ENCODE measurements at places on chromosomes 5 and 9.

GRCh38 chr5:34915856-34916192, 313 bp downstream of the BRIX1 start:
- DNase-seq: no peak

DNA sequence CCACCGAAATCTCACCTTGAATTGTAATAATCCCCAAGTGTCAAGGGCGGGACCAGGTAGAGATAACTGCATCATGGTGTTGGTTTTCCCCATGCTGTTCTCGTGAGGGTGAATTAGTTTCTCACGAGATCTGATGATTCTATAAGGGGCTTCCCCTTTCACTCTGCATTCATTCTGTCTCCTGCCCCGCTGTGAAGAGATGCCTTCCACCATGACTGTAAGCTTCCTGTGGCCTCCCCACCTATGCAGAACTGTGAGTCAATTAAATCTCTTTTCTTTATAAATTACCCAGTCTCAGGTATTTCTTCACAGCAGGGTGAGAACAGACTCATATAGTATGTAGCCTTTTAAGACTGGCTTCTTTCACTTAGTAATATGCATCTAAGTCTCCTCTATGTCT, 128.1 kb upstream of the NR5A1 start:
- DNase-seq: no peak

DNA sequence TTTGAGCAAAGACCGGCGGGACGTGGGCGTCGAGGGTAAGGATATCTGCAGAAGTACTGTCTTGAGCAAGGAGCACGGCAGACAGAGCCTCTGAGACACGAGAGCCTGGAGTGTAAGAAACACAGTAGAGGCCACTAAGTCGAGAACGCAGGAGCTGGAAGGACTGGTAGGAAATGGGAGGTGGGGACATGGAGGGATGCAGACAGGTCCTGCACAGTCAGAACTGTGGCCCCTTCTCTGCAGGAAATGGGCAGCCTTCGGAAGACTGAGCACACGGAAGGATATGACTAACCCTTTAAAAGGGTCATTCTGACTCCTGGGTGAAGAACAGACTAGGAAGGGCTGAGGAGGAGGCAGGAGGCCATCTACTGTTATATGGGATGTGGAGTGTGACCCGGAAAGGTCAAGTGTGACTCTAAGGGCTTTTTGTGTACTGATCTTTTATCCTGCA, 1.4 kb upstream of the CAMSAP1 start:
- DNase-seq: no peak

- no peak for DNase-seq
These were observed 43.6 kb upstream of the RAD23B start for GRCh38 chr9:107239474-107239873.

- no peak for DNase-seq
These were observed 32.7 kb downstream of the LNPEP start for GRCh38 chr5:96968614-96969013.

DNA sequence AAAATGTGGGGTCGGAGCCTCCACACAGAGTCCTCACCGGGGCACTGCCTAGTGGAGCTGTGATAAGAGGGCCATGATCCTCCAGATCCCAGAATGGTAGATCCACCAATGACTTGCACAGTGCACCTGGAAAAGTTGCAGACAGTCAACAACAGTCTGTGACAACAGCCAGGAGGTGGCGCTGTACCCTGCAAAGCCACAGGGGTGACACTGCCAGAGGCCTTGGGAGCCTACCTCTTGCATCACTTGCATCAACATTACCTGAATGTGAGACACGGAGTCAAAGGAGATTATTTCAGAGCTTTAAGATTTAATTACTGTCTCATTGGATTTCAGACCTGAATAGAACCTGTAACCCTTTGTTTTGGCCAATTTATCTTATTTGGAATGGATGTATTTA, 614.1 kb upstream of the CDH9 start:
- DNase-seq: no peak

DNA sequence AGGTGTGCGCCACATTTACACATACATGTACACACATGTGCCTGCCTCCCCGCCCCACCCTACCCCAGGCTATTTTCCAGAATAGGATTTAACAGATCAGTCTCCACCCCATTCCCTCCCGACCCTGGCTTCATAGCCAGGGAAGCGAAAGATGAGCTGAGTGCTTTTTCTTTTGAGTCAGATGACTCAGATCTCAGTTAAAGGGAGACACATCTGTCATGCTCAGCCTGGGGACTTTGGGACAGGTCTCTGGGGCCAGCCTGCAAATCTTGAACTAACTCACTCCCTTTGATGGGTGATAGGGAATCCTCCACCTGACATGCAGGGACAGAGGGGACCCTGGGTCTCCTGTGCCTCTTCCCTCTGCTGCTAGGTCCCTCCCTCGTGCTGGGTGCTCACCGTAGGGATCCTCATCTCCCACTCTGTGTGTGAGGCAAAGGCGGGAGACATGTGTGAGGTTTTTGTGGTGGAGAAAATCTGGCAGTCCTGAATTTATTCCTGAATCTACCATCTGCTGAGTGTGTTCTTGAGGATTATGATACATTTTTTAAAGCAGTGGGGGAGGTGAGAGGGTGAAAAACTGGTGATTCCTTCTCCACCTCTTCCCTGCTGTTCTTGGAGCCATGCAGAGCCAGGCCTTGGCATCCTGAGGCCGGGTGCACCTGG, 37.7 kb downstream of the NEUROG1 start:
- DNase-seq: no peak

Data from stimulated activated CD4-positive, alpha-beta T cell treated with anti-CD3 and anti-CD28 coated beads, Interleukin-2, amount 100 ng/mL, for 24 hours (primary cell).